Activated naive CD8-positive, alpha-beta T cell treated with anti-CD3 and anti-CD28 coated beads, Interleukin-2, amount 10 ng/mL, durations not matched to agents 7 days and 5 days (primary cell): ENCODE measurements at places on chromosomes 6 and 20. TPM values are rescaled to one million over a fixed set of nuclear protein-coding genes. Genes with fewer than 3 reads are reported as not detected.

The MUC22 gene
- not detected for total RNA-seq

The PRKN gene
- 1.00 TPM for total RNA-seq

The AFDN gene
- total RNA-seq = 37.7 TPM

The DPPA5 gene
- total RNA-seq = not detected

The GSTA3 gene
- not detected for total RNA-seq

The GRM1 gene
- total RNA-seq = not detected

The CARMIL1 gene
- total RNA-seq = 6.0 TPM

The MYCT1 gene
- not detected for total RNA-seq

The BPIFA1 gene
- not detected for total RNA-seq

The FKBP1C gene
- total RNA-seq = 0.94 TPM

GRCh38 chr6:33642897-33643296 lies 21.8 kb downstream of the ITPR3 start:
- no peak overlapping the region for H3K4me3 ChIP-seq
- no peak overlapping the region for H3K27ac ChIP-seq
- no peaks in the 10 kb centered on the region for H3K27me3 ChIP-seq
- peaks cover 20% of the 10 kb centered on the region for H3K4me1 ChIP-seq
- peaks cover 13% of the 10 kb centered on the region for H3K36me3 ChIP-seq

DNA sequence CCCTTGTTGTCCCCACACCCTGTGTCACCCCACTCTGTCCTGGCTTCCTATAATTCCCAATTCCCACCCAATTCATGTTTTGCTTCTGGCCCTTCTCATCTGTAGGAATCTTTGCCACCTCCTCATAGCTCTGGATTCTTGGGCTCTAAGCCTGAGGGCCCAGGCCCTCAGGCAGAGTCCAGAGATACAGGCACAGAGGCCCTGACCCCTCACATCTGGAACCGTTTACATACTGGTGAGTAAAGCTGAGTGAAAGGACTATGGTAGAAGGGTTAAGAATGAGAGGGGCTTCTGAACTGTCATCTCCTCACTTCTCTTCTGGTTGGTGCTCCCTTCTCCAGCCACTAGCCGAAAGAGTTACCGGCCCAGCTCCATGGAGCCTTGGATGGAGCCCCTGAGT lies 13.6 kb downstream of the PRRC2A start:
- peaks cover 35% of the 10 kb centered on the region for H3K36me3 ChIP-seq
- H3K4me3 ChIP-seq = no peak overlapping the region
- no peak for DNase-seq
- H3K27ac ChIP-seq = no peak overlapping the region
- H3K27me3 ChIP-seq = no peaks in the 10 kb centered on the region

GRCh38 chr6:105588123-105588710 lies 185.3 kb upstream of the PREP start:
- no peak overlapping the region for H3K27ac ChIP-seq
- no peak for DNase-seq
- peaks cover 15% of the 10 kb centered on the region for H3K27me3 ChIP-seq
- H3K4me3 ChIP-seq = peak overlapping the region; percentile 74
- peaks cover 6% of the 10 kb centered on the region for H3K36me3 ChIP-seq
- H3K4me1 ChIP-seq = peaks cover 23% of the 10 kb centered on the region

- no peak overlapping the region for H3K4me3 ChIP-seq
- no peaks in the 10 kb centered on the region for H3K27me3 ChIP-seq
- H3K36me3 ChIP-seq = peaks cover 6% of the 10 kb centered on the region
These were observed 90.8 kb downstream of the TRMT11 start for GRCh38 chr6:126076992-126077664.

DNA sequence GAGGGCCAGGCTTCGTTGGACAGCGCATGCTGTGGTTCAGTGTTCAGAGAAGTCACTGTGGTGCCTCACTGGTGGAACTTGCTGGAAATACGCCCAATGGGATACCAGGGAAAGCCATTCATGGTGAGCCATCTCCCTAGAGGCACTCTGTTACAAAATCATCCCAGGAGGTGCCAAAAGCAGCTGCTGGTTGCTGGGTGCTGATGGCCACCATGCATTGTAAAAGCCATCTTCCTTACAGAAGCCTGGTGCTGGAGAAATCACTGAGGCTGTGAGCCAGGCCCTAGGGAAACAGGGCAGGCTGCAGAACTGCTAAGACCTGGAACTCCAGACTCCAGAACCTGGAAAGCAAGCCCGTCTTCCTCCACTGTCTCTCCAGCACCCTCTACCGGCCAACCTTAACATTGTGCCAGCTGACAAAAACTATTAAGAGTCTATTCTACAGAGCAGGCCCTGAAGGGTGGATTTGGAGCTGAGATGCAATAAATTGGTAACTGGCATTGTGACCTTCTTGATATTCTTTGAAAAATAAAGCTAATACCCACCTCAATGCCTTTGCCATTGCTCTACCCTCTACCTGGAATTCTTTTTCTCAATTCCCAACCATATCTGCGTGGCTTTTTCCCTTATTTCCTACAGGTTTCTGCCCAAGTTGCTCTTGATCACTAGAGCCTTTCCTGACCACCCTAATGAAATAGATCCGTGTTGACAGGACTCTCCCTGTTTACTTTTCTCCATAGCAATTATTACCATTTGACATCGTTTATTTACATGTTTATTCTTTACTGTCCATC lies 18.5 kb downstream of the SNRPB start:
- H3K27me3 ChIP-seq = peaks cover 4% of the 10 kb centered on the region
- H3K27ac ChIP-seq = no peak overlapping the region
- H3K4me1 ChIP-seq = no peaks in the 10 kb centered on the region

- H3K4me3 ChIP-seq = no peak overlapping the region
- H3K27me3 ChIP-seq = peaks cover 11% of the 10 kb centered on the region
- no peaks in the 10 kb centered on the region for H3K36me3 ChIP-seq
- H3K27ac ChIP-seq = no peak overlapping the region
These were observed 217.7 kb upstream of the SULF2 start for GRCh38 chr20:48003021-48003420.

GRCh38 chr6:85537055-85537494 lies 56.6 kb downstream of the SNX14 start:
- no peak overlapping the region for H3K4me3 ChIP-seq
- DNase-seq = no peak
- H3K27ac ChIP-seq = no peak overlapping the region
- peaks cover 1% of the 10 kb centered on the region for H3K4me1 ChIP-seq
- H3K36me3 ChIP-seq = peaks cover 6% of the 10 kb centered on the region
- H3K27me3 ChIP-seq = no peaks in the 10 kb centered on the region

DNA sequence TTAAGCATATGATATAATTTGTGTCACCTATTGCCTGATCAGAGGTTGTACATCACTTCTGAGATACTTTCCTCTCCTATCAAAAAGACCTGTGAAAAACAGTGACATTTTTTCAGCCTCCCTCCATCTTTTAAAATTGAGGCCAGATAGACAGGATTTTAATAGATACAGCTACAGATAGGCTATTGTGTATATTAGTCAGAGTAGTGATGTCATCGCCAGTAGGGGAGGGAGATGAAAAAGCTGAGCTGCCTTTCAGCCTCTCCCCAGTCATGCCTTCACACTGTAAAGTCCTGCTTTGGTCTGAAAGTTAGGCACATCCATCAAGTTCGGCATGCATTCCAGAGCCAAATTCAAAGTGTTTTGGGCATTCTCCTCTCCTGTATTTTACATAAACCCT lies 7.9 kb upstream of the PABPC1L start:
- no peak overlapping the region for H3K4me3 ChIP-seq
- no peak overlapping the region for H3K27ac ChIP-seq
- DNase-seq = no peak

GRCh38 chr20:48986899-48987298 lies 59.2 kb upstream of the CSE1L start:
- no peak for DNase-seq
- no peaks in the 10 kb centered on the region for H3K4me1 ChIP-seq
- peaks cover 20% of the 10 kb centered on the region for H3K36me3 ChIP-seq
- no peak overlapping the region for H3K4me3 ChIP-seq
- H3K27me3 ChIP-seq = no peaks in the 10 kb centered on the region

DNA sequence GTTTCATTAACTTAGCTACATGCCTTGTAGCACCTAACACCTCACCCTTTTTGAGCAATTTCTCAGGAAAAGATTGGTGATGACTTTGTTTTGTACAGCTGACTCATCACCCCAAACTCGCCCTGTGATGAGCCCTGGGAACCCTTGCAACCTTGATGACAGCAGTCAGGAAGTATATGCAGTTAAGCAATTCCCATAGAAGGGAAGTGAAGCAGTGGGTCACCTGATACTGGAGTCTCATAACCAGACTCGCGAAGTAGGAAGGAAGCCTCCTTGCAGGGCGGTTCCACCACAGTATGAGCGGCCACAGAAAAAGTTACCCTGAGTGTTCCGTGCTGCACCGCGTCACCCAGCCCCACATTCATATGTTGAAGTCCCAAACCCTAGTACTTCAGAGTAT lies 82.0 kb upstream of the EDN1 start:
- H3K36me3 ChIP-seq = no peaks in the 10 kb centered on the region
- no peaks in the 10 kb centered on the region for H3K4me1 ChIP-seq
- no peak for DNase-seq
- no peak overlapping the region for H3K27ac ChIP-seq
- H3K4me3 ChIP-seq = no peak overlapping the region

DNA sequence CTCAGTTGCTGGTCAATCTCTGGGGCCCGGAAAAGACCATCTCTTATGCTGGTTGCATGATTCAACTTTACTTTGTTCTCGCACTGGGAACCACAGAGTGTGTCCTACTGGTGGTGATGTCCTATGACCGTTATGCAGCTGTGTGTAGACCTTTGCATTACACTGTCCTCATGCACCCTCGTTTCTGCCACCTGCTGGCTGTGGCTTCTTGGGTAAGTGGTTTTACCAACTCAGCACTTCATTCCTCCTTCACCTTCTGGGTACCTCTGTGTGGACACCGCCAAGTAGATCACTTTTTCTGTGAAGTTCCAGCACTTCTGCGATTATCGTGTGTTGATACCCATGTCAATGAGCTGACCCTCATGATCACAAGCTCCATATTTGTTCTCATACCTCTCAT lies 4.3 kb downstream of the OR2J3 start:
- H3K27ac ChIP-seq = no peak overlapping the region
- H3K4me1 ChIP-seq = no peaks in the 10 kb centered on the region
- no peak for DNase-seq
- no peaks in the 10 kb centered on the region for H3K36me3 ChIP-seq

- no peak for DNase-seq
- H3K4me3 ChIP-seq = peak overlapping the region; percentile 91
- H3K27me3 ChIP-seq = no peaks in the 10 kb centered on the region
- H3K27ac ChIP-seq = peak overlapping the region; percentile 96
These were observed 640 bp downstream of the SAYSD1 start for GRCh38 chr6:39114388-39114703.

- no peak for DNase-seq
- H3K27ac ChIP-seq = no peak overlapping the region
- no peak overlapping the region for H3K4me3 ChIP-seq
- peaks cover 24% of the 10 kb centered on the region for H3K36me3 ChIP-seq
- no peaks in the 10 kb centered on the region for H3K27me3 ChIP-seq
These were observed 9.6 kb downstream of the KCNQ5 start for GRCh38 chr6:72631480-72631879.

- no peak for DNase-seq
- no peak overlapping the region for H3K4me3 ChIP-seq
- H3K27ac ChIP-seq = no peak overlapping the region
- peaks cover 2% of the 10 kb centered on the region for H3K27me3 ChIP-seq
- H3K36me3 ChIP-seq = no peaks in the 10 kb centered on the region
These were observed 223.7 kb upstream of the TSHZ2 start for GRCh38 chr20:52748285-52748932.

- H3K27ac ChIP-seq = no peak overlapping the region
- no peaks in the 10 kb centered on the region for H3K27me3 ChIP-seq
- no peak for DNase-seq
- no peaks in the 10 kb centered on the region for H3K36me3 ChIP-seq
- no peak overlapping the region for H3K4me3 ChIP-seq
- peaks cover 7% of the 10 kb centered on the region for H3K4me1 ChIP-seq
These were observed 5.1 kb upstream of the MAP1LC3A start for GRCh38 chr20:34553366-34553867.

- H3K27ac ChIP-seq = no peak overlapping the region
- no peak overlapping the region for H3K4me3 ChIP-seq
These were observed 112.0 kb downstream of the LRRC1 start for GRCh38 chr6:53906842-53907241.

GRCh38 chr6:14320332-14320731 lies 202.8 kb downstream of the CD83 start:
- peaks cover 19% of the 10 kb centered on the region for H3K4me1 ChIP-seq
- H3K4me3 ChIP-seq = no peak overlapping the region
- H3K27ac ChIP-seq = no peak overlapping the region
- H3K36me3 ChIP-seq = no peaks in the 10 kb centered on the region
- DNase-seq = no peak
- peaks cover 2% of the 10 kb centered on the region for H3K27me3 ChIP-seq

GRCh38 chr6:103925317-103925716 lies 934.4 kb downstream of the HACE1 start:
- H3K4me1 ChIP-seq = no peaks in the 10 kb centered on the region
- H3K27me3 ChIP-seq = no peaks in the 10 kb centered on the region
- H3K27ac ChIP-seq = no peak overlapping the region
- H3K4me3 ChIP-seq = no peak overlapping the region
- H3K36me3 ChIP-seq = no peaks in the 10 kb centered on the region

- no peak overlapping the region for H3K4me3 ChIP-seq
- peaks cover 7% of the 10 kb centered on the region for H3K36me3 ChIP-seq
- no peak overlapping the region for H3K27ac ChIP-seq
- no peak for DNase-seq
- no peaks in the 10 kb centered on the region for H3K27me3 ChIP-seq
These were observed 187.7 kb downstream of the ASCC3 start for GRCh38 chr6:100693249-100693927.

DNA sequence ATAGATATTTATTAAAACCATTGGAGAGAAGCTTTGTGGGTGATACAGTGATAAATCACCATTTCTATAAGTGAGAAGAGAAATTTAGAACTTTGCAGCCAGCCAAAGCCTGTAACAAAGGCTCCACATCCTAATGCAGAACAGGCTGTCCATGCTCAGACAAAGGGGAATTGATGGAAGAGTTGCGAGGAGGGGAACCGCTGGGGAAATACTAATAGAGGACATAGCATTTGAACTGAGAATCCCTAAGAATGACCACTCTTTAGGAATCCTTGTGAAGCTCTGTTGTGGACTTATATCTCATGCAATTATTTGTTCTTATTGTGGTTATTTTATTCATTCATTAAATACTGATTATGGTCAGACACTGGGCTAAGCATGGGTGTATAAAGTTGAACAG lies 167.8 kb downstream of the PHF3 start:
- peaks cover 8% of the 10 kb centered on the region for H3K4me1 ChIP-seq
- H3K27me3 ChIP-seq = peaks cover 5% of the 10 kb centered on the region
- DNase-seq = no peak

- H3K36me3 ChIP-seq = no peaks in the 10 kb centered on the region
- no peak overlapping the region for H3K4me3 ChIP-seq
- DNase-seq = no peak
- H3K27ac ChIP-seq = no peak overlapping the region
These were observed 289.8 kb upstream of the PREP start for GRCh38 chr6:105692613-105693215.

DNA sequence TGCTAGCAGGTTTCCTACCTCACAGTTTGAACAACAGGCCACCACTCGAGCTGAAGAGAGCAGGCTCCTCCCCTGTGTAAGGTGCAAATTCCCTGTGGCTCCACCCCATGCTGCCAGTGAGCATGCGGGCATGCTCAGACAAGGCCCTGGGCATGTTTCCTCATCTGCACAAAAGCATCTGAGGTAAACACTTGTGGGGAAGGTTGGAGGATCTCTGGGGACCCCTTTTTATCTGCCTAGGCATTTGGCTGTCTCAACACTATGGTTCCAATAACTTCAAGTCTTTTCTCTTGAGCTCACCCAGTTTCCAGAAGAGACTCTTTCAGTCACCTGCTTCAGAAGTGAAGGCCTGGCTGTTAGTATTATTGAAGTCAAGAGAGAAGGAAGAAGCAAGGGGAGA lies 9.4 kb downstream of the C6orf58 start:
- no peak overlapping the region for H3K27ac ChIP-seq
- H3K4me3 ChIP-seq = no peak overlapping the region
- H3K4me1 ChIP-seq = peaks cover 2% of the 10 kb centered on the region
- H3K27me3 ChIP-seq = peaks cover 3% of the 10 kb centered on the region
